ENCODE measurements at places on chromosomes 2 and 18.

DNA sequence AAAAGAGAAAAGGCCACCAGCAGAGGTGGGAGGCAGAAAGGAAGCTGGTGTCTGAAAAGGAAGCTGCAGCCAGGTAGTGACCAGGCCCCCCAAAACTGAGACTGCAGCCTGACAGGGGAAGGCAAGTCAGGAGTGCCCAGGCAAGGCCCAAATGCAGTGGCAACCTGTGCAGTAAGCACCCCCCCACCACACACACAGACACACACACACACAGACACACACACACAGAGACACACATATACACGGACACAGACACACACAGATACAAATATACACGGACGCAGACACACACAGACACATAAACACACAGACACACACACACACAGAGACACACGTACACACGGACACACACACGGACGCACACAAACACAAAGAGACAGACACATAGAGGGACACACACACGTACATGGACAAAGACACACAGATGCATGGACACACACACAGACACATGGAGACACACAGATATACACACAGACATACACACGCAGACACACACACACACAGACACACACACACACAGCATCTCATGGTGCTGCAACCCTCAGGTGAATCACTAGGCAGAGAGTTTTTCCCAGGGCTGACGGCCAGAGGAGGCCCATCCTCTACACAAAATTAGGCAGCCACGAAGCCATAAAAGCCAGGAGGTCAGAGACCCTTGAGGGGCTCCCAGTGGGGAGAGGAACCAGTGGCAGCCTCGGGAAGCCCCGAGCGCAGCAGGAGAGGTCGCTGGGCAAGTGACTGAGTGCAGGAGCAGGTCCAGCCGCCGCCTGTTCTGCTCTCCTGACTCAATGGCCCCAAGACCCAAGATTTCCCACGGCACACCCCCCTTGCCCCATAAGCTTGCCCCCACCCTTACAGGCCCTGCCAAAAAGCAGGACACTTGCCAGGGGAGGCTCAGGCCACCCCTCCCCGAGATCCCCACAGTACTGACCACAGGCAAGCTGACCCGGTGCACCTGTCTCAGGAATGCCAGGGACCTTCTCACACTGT, 6.3 kb downstream of the SDC1 start:
- no peak for DNase-seq

DNA sequence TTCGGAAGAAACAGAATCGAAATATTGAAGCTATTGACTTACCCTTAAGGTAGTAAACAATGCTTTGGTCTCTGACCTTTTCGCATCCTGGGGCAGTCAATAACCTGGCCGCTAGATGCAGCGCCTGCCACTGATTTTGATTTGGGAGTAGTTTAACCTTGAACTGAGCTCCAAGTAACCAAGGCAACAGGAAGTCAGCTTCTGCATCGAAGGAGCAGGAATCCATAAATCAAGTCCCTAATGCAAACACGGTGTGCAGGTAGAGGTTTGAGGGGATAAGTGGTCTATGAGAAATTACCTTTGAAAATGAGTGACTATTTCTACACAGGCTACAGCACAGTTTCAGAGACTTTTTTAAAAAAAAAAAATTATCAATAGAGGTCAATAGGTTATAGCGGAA, 353.5 kb downstream of the SETBP1 start:
- DNase-seq, result no peak

- no peak for DNase-seq
These were observed 13.2 kb downstream of the MROH2A start for GRCh38 chr2:233791151-233791882.

- no peak for DNase-seq
These were observed 65.0 kb downstream of the EPB41L5 start for GRCh38 chr2:120077896-120078295.

DNA sequence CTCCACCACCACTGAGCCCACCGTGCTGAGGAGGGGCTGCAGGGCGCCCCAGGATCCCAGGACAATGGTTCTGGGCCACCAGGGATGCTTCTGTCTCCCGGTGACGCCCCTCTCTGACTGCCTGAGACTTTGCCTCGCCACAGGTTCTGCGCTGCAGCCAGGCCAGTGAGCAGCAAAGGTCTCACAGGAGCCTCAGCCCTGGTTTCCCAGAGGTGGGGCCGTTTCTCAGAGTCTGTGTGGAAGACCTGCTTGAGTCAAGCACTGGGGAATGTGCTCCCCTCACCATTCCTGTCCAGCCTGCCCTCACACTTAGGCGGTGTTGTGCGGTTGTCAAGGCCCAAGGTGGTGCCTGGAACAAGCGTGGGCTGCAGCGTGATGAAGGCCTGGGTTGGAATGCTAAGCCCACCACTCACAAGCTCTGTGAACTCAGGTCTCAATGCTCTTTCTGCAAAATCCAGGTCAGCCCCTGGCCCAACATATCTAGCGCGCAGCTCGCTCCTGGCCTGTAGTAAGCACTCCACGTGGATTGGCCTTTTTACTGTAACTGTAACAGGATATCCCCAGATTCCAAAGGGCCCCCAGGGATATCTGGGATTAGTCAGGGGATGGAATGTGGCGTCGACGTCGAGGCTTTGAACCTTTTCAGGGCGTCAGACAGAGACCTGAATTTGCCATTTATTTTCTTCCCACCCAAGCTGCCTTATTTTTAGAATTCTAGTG, 47.6 kb downstream of the PLB1 start:
- no peak for DNase-seq

GRCh38 chr2:96715658-96716057, 24.2 kb downstream of the LMAN2L start:
- DNase-seq, result no peak

DNA sequence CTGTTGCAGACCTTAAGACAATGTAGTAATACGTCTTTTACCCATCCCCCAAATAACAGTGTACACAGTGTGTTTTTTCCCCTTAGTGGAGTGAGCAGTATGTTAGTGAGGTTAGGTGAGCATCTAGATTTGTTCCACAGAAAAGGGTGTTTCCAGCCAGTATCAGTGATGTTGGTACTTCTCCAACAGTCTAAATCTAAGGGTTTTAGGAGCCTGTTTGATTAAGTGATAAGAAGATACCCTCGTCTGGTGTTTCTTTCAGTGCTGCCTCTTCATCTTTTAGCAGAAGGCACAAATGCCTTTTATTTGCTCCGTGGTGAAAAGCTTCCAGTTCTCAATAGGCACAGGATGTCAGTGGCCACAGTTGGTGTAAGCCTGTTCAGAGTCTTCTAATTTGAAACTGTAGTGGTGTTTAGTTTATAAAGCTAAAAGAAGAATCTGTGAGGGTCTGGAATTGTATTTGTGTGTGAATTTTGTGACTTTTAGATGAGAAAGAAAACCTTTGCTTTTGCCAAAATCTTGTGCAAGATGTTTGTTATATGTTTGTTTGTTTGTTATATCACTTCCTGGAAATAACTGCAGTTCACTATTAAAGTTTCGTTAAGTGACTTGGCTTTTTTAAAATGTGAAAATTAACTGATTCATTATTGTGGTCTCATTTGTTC, 71.2 kb downstream of the MAP4K4 start:
- DNase-seq, result no peak

DNA sequence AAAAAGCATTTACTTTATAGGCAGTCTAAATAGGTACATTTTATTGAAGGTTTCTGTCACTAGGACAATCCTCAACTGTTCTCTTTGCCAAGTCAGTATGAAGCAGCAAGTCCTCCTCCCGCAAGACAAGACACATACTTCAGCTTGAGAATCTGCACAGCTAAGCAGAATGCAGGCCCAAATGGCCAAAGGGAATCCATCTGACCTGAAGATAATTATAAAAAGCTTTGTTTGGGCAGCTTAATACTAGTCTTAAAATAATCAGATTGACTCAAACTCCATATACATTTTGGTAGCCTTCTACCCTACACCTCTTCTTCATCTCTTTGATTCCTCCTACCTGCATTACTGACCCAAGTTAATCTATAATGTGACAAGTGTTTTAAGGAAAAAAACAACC, 1.8 kb downstream of the LANCL1 start:
- DNase-seq, result no peak

DNA sequence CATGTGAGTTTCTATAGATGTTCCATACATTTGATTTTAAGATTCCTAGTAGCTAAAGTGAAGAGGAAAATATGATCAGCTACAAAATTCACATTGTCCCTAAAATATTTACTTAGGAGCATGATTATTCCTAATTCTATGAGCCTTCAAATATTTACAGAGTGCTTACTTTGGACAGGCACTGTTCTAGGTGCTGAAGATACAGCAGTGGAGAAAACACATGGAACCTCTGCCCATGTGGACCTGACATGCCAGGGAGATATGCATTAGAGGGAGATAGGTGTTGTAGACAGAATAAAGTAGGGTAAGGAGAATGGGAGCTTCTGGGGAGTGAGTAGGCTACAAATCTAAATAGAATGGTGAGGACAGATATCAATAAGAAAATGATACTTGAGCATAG, 62.6 kb upstream of the TACR1 start:
- DNase-seq, result no peak

GRCh38 chr18:70578480-70578879, 289.6 kb downstream of the SOCS6 start:
- DNase-seq, result no peak

DNA sequence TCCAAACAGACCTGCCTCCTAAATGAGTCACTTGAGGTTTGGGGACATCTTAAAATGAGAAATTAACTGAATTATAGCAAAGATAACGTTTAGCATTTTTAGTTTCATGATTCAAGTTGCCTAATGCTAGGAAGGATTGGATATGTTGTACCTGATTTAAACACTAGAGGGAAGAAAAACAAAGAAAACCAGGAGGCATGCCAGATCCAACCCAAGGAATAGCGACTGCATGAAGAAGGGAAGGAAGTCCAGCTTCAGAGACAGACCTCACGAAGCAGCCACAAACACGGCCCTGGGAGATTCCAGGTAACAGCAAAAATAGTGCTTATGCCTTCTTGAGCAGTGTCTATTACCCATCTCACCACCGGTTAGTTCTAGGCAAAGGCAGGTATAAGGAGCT, 499.9 kb upstream of the SPHKAP start:
- peak; percentile 10 for DNase-seq

- DNase-seq, result no peak
These were observed 185.9 kb downstream of the AGPS start for GRCh38 chr2:177578454-177578853.

DNA sequence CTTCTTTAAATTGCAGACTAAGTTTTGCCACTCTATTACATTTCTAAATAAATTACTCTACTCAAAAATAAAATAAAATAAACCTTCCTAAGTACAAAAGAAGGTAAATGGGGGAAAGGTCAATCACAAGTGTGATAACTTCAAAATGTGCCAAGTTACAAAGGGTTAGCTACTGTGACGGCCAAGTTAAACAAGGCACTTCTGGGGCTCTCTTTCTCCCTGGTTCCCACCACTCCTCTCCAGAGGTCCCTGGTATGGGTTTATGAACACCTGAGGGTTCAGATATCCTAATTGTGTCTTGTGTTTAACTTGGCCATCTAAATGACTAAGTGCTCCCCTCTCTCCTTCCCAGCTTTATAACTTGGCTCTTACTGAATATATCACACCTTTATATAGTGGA, 5.4 kb downstream of the ZNF521 start:
- DNase-seq, result no peak

GRCh38 chr18:10926621-10927161, 222.7 kb downstream of the PIEZO2 start:
- no peak for DNase-seq

DNA sequence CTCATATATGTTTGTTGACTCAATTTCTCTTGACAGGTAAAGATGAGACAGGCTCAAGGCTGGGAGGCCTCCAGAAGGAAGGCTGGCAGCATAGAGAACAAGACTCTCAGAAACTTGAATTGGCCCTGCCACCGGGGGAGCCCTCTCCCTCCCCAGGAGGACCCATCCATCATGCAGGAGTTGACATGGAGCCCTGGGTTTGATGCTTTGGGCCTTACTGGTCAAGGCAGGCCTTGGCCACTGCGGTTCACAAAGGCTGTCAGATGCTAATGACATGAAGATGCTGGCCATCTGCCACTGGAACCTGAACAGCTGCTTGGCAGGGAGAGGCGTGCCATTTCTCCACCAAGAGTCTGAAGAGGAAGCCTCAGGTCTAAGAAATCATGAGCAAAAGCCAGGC, 193.6 kb downstream of the MTCL1 start:
- DNase-seq, result no peak

DNA sequence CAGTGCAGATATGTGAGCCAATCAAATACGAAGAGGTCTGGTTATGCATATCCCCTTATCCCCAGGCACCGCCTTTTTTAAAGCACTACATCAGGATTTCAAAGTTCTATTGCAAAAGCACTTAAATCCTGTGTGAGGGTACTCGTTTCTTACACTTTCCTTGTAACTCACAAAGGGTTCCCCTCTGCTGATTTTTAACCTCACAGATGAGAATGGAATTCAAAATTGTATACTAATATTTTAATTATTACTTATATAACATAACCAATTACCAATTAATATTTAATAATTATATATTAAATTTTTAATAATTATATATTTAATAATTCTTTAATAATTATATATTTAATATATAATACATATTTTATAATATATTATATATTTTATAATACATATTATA, 126.2 kb upstream of the MAPRE2 start:
- DNase-seq, result no peak

DNA sequence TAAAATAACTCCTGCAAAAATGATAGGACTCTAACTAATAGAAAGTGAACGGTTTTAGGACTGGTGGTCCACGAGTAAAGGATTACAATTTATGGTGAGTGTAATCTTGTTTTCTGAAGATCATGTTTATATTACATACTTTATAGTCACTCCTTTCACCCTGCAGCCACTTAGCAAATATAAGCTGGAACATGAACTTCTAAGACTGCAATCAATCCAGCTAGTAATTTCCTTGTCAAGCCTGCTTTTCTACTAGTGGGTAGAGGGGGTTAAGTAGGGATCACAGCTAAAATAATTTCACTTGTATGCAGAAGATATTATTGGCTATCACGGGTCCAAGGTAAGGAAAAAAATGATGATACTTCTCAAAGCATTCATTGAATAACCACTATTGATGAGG, 125.5 kb upstream of the NETO1 start:
- DNase-seq, result no peak

GRCh38 chr18:46755315-46756024, 1.4 kb downstream of the ST8SIA5 start:
- DNase-seq, result no peak

DNA sequence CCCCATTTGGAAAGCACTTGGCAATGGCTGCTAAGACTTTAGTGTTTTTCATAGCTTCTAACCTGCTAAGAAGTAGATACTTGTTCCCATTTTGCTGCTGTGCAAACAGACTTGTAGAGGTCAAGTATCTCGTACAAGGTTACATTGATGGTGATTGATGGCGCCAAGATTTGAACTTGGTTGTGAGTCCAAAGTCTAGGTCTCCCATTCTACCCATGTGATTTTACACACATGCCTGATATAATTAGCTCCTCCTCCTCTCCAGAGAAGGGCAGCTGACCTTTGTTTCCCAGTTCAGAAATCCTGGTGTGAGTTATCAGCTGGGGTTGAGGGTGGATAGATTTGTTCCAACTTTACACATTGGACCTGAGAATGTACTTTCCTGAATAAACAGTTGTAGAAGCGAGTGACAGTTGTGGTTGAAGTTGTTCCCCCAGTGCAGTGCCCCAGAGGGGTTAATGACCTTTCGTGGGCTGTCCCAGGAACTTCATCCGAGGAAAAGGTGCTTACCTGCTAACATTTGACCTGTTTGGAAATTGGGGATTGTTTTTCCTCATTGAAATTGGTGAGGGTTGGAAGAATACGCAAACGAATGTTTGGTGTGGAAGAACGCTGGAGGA, 10.4 kb downstream of the TCF7L1 start:
- DNase-seq, result no peak
